GF-D8 (cell line): ENCODE measurements at places on chromosomes 12 and 14.

- no peak for DNase-seq
Measured at GRCh38 chr12:81758421-81759189, 545 bp downstream of the PPFIA2 start.

DNA sequence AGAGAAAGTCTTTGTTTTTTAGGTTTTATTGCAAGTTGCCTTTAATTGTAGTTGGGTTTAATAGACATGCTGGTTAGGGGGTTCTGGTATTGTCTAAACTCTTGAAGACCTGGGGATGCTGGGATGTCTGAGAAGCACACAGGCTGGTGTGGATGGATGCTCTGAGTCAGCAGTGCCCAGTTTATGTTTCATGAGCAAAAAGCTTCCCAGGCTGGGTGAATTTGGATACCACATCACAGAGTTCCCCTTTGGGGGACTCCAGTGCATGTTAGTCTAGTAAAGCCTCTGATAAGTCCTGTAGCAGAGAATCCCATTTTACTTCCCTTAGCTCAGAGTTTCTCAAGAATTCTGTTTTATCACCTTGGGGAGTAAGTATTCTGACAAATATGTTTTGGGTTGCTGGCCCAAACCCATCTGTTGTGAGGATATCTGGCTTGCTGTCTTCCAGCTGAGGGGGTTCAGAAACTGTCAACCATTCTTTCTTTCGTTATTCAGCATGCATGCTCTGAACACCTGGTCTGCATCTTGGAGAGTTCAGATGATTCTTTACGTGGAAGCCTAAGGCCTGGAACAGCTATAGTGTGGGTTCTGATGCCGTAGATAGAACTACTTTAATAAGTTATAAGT, 509.1 kb downstream of the VRK1 start:
- DNase-seq, result no peak

DNA sequence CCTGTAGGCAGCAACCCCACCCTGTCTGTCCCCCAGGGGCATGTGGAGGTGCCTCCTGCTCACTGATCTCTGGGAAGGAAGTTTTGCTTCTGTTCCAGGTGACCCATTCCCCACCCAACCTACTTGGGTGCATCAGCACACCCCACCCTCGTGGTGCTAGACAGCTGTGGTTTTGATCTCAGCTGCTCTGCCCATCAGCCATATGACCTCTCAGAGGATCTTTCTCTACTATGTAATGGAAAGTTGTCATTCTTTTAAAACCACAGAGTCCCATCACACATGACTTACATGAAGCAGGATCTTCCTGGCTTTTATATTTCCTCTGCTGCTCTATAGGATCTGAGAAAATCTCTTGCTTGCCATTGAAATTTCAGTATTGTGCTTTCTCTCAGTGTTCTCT, 13.5 kb upstream of the KRT82 start:
- no peak for DNase-seq

DNA sequence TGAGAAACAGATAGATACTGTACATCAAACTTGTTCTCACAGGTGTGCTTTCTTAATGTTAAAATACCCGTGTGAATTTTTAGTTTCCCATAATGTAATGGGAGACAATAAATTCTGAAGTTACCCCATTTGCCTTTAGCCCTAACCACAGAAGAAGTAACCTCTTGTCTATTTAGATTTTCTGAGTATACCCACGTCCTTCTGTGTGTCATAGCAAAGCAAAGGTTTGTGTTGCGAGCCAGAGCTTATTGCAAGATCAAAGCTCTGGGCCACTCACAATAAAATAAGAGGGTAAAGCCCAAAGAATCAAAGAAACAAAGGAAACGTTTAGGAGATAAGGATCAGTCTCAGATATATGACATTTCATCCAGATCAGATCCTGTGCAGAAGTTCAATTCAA, 73.9 kb downstream of the BMP4 start:
- no peak for DNase-seq

- no peak for DNase-seq
Measured at GRCh38 chr14:53213761-53214160, 60.6 kb upstream of the DDHD1 start.

GRCh38 chr12:67414011-67414715, 145.0 kb downstream of the CAND1 start:
- DNase-seq, result no peak

DNA sequence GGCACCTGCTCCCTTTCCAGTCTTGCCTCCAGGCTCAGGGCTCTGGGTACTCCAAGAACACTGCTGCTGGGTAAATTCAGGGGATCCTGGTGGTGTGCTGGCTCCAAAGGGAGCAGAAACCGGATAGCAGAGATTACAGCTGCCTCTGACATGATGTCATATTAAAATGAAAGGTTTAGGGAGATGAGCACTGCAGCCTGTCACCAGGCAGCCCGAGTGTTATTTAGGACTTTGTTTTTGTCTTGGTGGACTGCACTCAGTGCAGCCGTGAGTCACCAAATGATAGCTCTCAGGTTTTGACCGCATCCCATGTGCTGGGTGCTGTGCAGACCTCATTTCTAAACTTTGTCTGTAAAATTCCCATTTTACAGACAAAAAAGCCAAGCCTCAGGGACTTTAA, 266.0 kb upstream of the CRY1 start:
- no peak for DNase-seq

DNA sequence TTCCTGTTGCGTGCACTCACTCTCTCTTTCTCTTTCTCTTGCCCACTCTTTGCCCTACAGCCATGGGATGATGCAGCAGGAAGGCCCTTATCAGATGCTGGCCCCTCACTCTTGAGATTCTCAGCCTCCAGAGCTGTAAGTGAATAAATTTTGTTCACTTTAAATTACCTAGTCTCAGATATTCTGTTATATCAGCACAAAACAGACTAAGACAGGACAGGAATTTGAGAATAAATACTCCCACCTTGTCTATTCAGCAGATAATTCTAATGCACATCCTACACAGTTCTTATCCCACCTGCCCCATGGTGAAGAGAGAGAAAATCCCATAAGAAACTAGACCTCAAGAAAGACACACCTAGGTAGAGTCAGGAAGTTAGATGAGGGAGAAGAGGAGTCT, 25.8 kb upstream of the G2E3 start:
- DNase-seq, result no peak

- no peak for DNase-seq
Measured at GRCh38 chr12:131471271-131471905, 239.5 kb upstream of the SFSWAP start.

DNA sequence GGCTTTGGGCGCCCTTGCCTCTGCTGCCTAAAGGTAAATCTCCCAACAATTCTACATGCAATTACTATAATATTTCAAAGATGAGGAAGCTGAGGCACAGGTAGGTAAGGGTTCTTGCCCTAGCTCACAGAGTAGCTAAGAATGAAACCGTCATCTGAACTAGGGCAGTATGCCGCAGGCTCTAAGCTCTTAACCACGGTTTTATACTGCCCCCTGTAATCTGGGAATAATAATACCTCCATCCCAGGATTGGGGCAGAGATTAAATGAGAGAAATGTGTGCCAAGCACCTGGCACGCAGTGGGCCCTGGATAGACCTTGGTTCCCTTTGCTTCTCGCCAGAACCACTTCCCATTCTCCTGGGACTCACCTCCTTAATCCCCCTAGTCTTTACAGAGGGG, 1.5 kb upstream of the HRK start:
- DNase-seq, result no peak

- no peak for DNase-seq
Measured at GRCh38 chr14:37994846-37995372, 212.8 kb upstream of the SSTR1 start.

- no peak for DNase-seq
Measured at GRCh38 chr12:121740847-121741246, 28.3 kb downstream of the TMEM120B start.

- no peak for DNase-seq
Measured at GRCh38 chr14:68112442-68112841, 292.9 kb downstream of the RAD51B start.

DNA sequence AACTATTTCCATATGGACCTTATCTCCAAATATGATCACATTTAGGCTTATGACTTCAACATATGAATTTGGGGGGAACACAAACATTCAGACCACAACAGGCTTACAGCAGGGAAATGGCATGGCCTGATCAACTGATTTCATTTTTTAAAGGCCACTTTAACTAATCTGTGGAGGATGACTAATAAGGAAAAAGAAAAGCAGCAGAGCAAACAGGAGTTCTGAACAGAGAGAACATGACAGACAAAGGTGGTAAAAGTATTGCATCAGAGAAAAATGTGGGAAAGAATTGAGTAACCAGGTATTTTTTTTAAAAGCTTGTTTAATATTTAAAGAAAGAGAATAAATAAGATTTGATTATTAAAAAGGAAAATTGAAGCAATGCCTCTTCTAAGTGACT, 366.1 kb upstream of the TMPO start:
- no peak for DNase-seq

- no peak for DNase-seq
Measured at GRCh38 chr12:75970310-75970709, 61.3 kb downstream of the PHLDA1 start.

DNA sequence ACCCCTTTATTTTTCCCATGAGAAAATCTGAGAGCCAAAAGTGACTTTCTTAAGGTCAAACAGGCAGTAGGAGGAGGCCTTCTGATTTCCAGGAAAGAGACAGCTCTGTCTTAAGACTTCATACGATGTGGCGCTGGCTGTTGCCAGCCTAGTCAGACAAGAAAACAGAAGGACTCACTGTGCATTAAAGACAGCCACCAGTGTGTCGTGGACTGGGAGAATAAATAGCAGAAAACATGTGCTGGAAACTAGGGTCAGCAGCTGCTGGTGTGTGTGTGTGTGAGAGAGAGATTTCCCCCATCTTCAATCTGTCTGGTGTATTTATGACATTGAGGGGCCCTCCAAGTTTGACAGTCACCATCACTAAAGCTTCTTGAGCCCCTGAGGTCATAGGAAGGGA, 708.6 kb upstream of the TMEM132C start:
- DNase-seq, result no peak

DNA sequence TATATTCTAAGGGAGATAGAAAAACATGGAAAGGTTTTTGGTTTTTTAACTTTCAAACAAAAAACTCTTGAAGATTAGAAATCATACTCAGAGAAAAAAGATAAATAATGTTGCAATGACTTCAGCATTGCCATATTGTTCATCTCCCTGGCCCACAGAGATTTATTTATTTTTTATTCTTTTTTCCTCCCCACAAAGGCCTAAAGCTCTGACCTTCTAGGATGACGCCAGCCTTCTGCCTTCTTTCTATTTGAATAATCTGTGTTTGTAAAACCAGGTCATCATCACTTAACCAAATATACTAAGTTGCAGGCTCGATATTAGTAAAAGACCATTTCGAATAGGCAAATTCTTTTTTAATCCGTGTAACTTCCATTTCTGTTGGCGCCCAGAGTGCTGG, 4.4 kb upstream of the DCP1B start:
- DNase-seq, result no peak

DNA sequence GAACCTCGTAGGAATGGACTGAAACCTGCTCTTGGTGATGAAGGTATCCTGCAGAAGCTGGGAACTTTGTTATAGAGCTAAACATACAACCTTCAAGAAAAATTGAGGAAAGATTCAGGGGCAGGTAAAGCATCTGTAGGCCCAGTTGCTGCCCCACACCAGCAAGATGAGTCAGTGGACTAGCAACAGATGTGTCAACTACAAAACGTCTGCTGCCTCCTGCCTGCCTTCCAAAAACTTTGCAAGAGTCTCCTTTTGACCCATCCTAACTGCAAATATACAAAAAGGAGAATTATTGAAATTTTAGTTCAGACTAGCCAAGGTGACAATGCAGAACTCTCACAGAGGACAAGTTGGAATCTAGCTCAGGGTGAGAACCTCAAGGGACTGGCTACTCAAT, 60.9 kb upstream of the TMTC1 start:
- no peak for DNase-seq

DNA sequence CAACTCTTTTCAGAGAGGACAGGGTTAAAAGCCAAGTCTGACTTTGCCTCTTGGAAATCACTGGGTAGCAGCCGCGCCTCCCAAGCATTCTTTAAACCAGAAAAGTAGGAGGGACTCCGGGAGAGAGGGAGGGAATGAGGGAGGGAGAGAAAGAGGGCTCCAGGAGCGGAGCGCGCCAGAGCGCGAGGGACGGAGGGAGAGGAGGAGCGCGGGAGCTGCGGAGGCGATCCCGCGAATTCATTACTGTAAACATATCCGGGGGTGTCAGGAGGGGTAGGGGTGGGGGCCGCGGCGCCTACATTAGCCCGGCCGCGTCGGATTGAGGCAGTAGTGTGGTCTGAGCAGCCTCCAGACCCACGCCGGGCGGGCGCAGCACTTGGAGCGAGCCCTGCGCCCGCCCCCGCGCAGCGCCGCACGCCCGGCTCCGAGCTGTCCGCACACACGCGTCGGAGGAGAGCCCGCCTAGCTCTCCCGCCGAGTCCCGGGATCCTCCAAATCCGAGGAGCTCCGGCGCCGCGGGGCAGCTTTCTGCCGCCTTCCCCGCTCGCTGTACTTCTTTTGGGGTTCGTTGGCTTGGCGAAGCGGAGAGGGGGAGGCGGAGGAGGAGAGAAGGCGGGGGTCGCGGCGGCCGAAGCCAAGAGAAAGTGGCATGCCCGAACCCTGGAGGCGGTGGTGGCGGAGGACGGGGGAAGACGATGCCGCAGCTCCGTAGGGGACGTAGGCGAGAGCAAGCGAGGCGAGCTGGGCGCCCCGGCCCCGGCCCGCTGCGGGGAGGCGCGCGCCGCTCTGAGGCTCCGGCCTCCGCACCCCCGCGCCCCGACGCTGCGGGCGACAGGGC, 3.3 kb downstream of the FLRT2 start:
- DNase-seq, result no peak

DNA sequence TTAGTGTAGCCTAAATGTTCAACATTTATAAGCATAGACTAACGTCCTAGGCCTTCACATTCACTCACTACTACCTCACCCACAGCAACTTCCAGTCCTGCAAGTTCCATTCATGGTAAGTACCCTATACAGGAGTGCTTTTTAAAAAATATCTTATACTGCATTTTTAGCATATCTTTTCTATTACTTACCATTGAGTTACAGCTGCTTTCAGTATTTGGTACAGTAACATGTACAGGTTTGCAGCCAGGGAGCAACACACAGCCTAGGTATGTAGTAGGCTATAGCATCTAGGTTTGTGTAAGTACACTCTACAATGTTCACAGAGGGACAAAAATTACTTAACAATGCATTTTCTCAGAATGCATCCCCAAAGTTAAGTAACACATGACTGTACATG, 17.4 kb downstream of the IPO8 start:
- DNase-seq, result no peak
